Fibroblast of lung (primary cell): ENCODE measurements at places on chromosomes 7 and 10. TPM values are rescaled to one million over a fixed set of nuclear protein-coding genes. Genes with fewer than 3 reads are reported as not detected.

Gene MARCHF5
- total RNA-seq, result 13.4 and 17.3 TPM in 2 replicates

- no peak for DNase-seq
Measured at GRCh38 chr10:84552478-84552877, 224.1 kb downstream of the CCSER2 start.

Gene PPP1R3A
- not detected in 2 replicates for total RNA-seq

DNA sequence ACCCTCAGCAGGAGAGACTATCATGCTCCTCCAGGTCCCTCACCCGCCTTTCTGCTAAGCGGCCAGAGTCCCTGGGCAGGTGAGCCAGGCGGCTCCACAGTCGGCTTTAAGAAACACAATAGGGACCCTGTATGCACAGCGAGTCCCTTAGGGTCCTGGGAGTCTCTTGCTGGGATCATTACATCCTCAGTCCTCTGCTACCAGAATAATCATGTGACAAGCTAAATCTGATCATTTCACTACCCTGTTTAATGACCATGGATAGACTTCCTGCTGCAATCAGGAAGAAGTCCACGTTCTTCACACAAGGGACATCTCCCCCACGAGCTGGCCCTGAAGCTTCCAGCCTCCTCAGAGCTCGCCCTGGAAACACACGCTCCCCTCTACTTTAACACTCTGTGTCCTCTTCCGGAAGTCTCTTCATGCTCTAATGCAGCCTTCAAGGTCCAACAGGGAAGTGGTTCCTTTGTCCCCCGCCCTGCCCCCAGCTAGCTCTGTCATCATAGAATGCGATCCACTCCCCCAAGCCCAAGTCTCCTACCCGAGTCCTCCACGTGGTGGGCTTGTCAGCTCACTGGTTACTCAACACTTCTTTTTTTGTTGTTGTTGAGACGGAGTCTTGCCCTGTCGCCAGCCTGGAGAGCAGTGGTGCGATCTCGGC lies 101.5 kb downstream of the RNF216 start:
- peak; percentile 18 for DNase-seq

- no peak for DNase-seq
Measured at GRCh38 chr10:129063877-129064276, 403.2 kb upstream of the MGMT start.

Gene INMT
- 17.5 and 75.8 TPM in 2 replicates for total RNA-seq

Gene AUTS2
- 7.7 and 9.1 TPM in 2 replicates for total RNA-seq

Gene ZNF282
- total RNA-seq, result 16.7 and 23.1 TPM in 2 replicates

Gene TEX47
- not detected in 2 replicates for total RNA-seq

GRCh38 chr10:60883187-60883586 lies 60.8 kb downstream of the RHOBTB1 start:
- DNase-seq, result peak; percentile 33

Gene LIPM
- not detected in 2 replicates for total RNA-seq

Gene NUP42
- 26.5 and 28.2 TPM in 2 replicates for total RNA-seq

- DNase-seq, result peak; percentile 81
Measured at GRCh38 chr10:68598978-68599770, 39.0 kb downstream of the TET1 start.

DNA sequence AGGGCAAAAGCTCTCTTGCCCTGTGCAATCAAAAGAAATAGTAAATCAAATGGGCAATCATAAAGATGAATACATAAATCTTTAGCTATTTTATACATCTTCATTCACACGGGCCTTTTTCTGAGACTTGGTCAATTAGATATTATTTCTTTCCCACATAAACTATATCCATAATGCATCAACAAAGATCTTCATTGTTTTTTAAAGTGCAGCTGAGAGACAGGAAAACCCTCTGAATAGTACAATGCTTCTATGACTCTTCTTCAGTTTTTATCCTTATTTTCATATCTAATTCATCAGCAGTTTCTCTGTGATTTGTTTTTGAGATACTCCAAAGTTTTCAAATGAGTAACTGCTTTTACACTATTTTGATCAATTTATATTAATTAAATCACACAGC lies 25.5 kb downstream of the LARP4B start:
- no peak for DNase-seq

DNA sequence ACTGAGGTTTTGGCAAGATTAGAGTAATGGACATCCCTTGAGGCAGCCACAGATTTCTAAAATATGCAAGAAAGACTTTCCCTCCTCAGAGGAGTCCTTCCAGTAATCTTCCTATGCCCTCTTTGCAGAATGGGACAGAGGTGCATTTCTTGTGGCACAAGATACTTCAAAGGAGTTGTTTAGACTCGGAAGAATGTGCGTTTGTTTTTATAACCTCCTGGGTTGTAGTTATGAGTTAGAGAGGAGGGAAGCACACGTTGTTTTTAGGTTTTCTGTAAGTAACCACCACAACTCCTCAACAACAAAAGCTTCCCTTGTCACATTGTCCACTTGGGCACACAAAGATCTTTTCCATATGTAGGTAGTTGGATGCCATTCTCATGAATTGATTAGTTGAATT lies 78.1 kb upstream of the GLI3 start:
- DNase-seq, result no peak

DNA sequence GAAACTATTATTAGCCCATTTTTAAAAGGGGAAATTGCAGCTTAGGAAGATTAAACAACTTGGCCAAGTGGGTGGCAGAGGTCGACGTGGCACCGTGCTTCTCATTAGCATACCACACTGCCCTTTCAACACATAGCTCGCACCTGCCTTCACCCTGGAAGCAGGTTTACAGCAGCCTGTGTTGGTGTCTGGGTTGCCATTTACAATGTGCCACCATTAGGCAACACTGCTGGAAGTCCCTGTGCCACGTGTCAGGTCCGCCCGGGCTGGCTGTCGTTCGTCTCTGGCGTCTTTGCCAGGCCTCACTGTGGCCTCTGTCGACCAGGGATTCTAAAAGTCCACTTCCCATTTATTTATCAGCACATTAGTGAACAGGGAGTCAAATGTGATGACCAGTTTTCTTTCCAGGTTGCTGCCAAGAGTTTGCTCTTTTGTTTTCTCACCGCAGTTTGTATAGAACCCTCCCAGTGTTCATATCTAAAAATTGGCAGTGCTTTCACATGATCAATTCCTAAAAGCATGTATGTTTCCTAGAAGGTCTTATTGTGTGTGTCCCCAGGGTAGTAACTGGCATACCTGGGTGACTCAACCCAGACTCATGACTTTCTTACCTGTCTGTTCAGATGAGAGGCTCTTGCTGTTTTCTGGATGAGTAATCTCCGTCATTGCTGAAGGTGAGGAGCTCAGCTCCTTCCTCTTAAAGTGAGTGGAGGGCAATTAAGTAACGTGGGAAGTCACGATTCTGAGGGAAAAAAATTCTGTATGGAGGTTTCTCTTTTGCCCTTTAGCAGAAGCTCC lies 9.2 kb downstream of the INSIG1 start:
- no peak for DNase-seq

DNA sequence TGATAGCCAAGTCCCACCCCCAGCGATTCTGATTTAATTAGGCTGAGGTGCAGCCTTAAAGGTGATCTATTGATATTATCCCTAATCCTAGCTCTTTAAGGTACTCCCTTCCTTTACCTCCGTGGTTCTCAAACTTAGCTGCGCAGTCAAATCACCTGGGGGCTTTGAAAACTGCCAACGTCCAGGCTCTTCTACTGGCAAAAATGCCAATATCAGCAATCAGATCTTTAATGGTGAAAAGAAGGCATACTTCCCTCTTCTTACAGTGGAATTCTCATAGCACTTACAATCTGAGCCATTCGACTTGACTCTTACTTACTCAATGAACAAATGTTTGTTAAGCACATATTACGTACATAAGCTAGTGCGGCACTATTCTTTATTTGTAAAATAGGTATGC lies 704 bp upstream of the SLC35B4 start:
- no peak for DNase-seq

GRCh38 chr7:47119261-47119865 lies 462.5 kb downstream of the TNS3 start:
- DNase-seq, result peak; percentile 20
